ENCODE measurements at places on chromosomes 12 and 14. TPM values are rescaled to one million over a fixed set of nuclear protein-coding genes. Genes with fewer than 3 reads are reported as not detected.

GRCh38 chr14:94132285-94132887 lies 3.0 kb upstream of the IFI27L2 start:
- no peaks in the 10 kb centered on the region for H3K27me3 ChIP-seq
- no peaks in the 10 kb centered on the region for H3K36me3 ChIP-seq
- H3K4me3 ChIP-seq: no peak overlapping the region
- no peak overlapping the region for H3K27ac ChIP-seq
- DNase-seq: no peak

DNA sequence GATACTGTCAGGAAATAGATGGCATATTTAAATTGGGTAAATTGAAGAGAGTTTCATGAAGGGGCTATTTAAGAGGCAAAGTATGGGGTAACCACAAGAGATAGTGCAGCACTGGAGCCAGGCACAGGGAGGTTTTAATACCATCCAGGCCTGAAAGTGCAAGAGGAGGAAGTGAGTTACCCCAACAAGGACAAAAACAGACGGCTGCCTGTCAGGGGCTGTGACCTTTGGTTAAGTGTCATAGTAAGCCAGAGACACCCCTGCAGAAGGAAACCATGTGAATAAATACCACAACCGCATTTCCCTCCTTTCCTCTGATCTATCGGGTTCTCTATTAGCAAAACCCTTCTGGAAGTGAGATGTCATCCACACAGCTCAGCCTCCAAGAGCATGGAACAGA lies 122.0 kb upstream of the DHRS4 start:
- no peak for DNase-seq
- H3K4me3 ChIP-seq: no peak overlapping the region
- no peaks in the 10 kb centered on the region for H3K4me1 ChIP-seq
- H3K27me3 ChIP-seq: no peaks in the 10 kb centered on the region

DNA sequence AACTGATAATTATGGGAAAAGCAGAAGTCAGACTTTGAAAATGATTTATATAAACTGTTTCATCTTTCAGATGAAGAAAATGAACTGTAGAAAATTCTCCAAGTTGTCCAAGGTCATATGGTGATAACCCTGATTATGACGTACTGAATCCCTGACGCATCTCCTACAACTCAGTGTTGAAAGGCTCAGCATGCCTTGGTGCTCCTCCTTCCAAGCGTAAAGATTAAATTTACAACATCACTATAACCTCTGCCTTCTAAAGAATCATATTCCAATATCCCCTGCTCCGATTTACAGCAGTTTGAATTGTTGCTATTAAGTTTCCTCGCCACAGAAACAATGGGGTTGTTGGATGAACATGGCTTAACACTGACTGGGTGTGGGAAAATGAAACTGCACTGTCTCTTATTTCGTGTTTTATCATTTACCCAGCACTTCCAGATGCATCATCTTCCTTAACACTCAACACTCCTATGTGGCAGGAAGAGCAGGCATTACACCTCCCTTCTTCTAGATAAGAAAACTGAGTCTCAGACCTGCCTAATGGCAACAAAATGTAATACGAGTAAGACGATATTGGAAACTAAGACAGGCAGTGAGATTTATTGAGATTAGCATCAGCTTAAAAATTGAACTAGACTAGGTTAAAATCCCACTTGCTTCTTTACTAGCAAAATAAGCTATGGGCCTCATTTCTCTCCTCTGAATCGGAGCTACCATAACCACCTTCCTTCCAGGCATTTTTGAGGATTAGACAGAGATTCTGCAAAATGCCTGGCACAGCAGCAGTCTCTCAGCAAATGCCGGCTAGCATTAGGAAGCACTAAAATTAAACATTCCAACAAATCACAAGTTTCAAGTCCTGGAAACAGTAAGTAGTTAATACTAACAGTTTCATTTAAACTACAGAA lies 74.2 kb downstream of the PPM1H start:
- H3K4me1 ChIP-seq: no peaks in the 10 kb centered on the region
- no peak overlapping the region for H3K27ac ChIP-seq
- DNase-seq: no peak
- no peak overlapping the region for H3K4me3 ChIP-seq

GLIPR1 gene
- total RNA-seq: 27.9 TPM

- H3K4me3 ChIP-seq: no peak overlapping the region
- DNase-seq: no peak
- no peaks in the 10 kb centered on the region for H3K4me1 ChIP-seq
- H3K27me3 ChIP-seq: no peaks in the 10 kb centered on the region
Measured at GRCh38 chr12:68349921-68350606, 17.9 kb upstream of the MDM1 start.

B4GALNT1 gene
- 0.38 TPM for total RNA-seq

MMP19 gene
- not detected for total RNA-seq

DNA sequence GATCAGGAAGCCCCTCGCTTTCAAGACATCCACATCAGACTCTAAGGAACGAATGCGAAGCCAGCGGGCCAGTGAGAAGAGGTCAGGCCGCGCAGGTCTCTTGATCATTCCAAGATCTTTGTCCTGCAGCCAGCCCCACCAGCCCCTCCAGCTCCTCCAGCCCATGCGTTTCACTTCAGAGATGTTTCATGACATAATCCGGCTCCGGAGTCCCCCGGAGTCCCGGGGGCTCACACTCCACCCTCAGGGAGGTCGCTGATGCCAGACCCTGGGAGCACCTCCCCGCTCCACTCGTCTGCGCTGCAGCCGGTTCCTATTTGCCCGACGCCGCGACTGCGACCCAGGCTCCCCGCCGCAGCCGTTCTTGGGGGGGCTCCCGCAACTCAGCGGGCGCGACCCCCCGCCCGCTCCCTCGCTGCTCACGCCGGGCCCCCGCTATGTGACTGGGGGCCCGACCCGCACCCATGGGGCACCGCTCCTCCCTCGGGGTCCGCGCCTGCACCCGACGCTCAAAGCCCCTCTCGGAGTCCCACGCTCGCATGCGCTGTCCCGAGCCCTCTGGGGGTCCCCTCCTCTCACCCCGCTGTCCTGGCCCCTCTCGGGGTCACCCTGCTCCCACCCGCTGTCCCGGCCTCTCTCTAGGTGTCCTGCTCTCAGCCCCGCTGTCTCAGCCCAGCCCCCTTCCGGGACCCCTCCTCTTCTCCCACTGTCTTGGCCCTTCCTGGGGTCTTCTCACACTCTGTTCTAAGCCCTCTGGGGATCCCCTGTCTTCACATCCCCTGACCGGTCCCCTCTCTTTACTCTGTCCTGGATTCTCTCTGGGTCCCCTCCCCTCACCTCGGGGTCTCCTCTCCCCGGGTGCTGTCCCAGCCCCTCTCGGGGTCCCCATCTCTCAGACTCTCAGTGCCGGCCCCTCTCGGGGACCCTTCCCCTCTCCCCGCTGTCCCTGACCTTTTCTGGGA lies 1.1 kb downstream of the TAOK3 start:
- peak overlapping the region; percentile 64 for H3K27ac ChIP-seq
- H3K36me3 ChIP-seq: no peaks in the 10 kb centered on the region
- H3K4me3 ChIP-seq: peak overlapping the region; percentile 92

- no peaks in the 10 kb centered on the region for H3K4me1 ChIP-seq
- no peaks in the 10 kb centered on the region for H3K27me3 ChIP-seq
- DNase-seq: no peak
- H3K27ac ChIP-seq: no peak overlapping the region
Measured at GRCh38 chr14:80455031-80455430, 243.7 kb upstream of the DIO2 start.

ZDHHC22 gene
- total RNA-seq: not detected

CLEC7A gene
- not detected for total RNA-seq

DNA sequence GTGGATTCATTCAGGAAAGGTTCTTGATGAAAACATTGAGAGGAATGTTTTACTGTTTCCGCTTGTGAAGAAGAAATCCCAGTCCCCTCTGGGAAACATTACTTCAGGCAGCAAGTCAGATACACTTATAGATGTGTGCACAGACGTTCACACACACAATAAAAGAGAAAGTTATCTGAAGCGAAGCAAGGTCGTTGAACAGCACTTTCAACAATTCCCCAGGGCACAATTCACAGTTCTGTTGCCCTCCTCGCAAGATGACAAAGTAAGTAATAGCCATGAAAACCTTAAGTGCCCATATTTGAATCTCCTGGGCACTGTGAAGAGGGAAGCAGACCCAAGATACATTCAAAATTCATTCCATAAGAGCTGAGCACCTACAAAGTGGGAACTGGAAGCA lies 156.6 kb upstream of the CAND1 start:
- no peak overlapping the region for H3K27ac ChIP-seq
- no peak overlapping the region for H3K4me3 ChIP-seq
- DNase-seq: no peak
- no peaks in the 10 kb centered on the region for H3K36me3 ChIP-seq
- H3K4me1 ChIP-seq: no peaks in the 10 kb centered on the region

DNA sequence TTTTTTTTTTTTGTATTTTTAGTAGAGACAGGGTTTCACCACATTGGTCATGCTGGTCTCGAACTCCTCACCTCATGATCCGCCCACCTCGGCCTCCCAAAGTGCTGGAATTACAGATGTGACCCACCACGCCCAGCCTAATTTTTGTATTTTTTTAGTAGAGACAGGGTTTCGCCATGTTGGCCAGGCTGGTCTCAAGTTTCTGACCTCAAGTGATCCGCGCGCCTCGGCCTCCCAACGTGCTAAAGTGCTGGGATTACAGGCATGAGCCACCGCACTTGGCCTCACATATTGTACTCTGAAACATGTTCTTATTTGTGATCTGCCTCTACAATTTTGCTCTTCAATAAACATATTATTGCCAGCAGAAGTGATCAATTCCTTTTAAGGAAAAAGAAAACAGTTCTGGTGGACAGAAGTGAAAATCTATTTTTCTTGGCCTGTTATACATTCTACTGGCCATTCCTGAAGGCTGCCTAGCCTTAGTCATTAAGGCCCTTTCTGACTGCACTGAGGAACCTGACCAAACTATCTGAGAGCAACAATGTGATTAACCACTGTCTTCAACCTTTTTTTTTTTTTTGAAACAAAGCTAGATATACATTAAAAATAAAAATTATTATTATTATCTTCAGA lies 36.1 kb downstream of the SNX6 start:
- no peak overlapping the region for H3K27ac ChIP-seq
- H3K27me3 ChIP-seq: no peaks in the 10 kb centered on the region
- no peak overlapping the region for H3K4me3 ChIP-seq
- H3K36me3 ChIP-seq: peaks cover 13% of the 10 kb centered on the region

GRCh38 chr12:3974883-3975282 lies 101.7 kb upstream of the PARP11 start:
- peaks cover 4% of the 10 kb centered on the region for H3K4me1 ChIP-seq
- no peaks in the 10 kb centered on the region for H3K36me3 ChIP-seq
- no peak overlapping the region for H3K27ac ChIP-seq
- DNase-seq: no peak
- no peaks in the 10 kb centered on the region for H3K27me3 ChIP-seq

GALNT16 gene
- 0.03 TPM for total RNA-seq

GRCh38 chr14:75619548-75619947 lies 41.1 kb downstream of the ERG28 start:
- no peak for DNase-seq
- H3K4me3 ChIP-seq: no peak overlapping the region
- H3K27ac ChIP-seq: no peak overlapping the region
- H3K4me1 ChIP-seq: no peaks in the 10 kb centered on the region
- no peaks in the 10 kb centered on the region for H3K36me3 ChIP-seq
- no peaks in the 10 kb centered on the region for H3K27me3 ChIP-seq

- no peak overlapping the region for H3K27ac ChIP-seq
- H3K36me3 ChIP-seq: no peaks in the 10 kb centered on the region
- peaks cover 3% of the 10 kb centered on the region for H3K27me3 ChIP-seq
- H3K4me3 ChIP-seq: peak overlapping the region; percentile 79
Measured at GRCh38 chr14:54567224-54567638, 303 bp downstream of the SAMD4A start.

DNA sequence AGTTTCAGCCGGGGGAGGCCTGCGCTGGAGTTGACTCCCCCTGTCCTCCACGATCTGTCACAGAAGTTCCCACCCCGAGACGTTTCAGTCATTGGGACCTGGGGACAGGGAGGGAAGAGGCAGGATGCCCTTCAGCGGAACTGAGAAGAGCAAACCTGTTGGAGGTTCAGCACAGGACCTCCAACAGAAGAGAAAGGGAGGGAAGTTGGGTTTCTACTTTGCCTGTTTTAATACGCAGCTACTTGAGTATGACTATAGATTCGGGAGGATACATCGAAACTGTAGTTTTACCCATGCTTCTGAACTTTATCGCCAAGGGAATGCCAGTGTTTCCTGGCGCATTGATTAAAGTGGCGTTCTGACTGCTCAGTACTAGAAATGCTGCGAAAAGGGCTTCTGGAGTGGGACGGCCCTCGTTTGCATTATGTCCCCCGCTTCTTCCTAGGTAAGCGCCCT lies 2.3 kb upstream of the DUSP6 start:
- peaks cover 16% of the 10 kb centered on the region for H3K27me3 ChIP-seq
- peak overlapping the region; percentile 65 for H3K4me3 ChIP-seq
- no peak overlapping the region for H3K27ac ChIP-seq
- no peak for DNase-seq
- H3K36me3 ChIP-seq: no peaks in the 10 kb centered on the region
- H3K4me1 ChIP-seq: no peaks in the 10 kb centered on the region

DNA sequence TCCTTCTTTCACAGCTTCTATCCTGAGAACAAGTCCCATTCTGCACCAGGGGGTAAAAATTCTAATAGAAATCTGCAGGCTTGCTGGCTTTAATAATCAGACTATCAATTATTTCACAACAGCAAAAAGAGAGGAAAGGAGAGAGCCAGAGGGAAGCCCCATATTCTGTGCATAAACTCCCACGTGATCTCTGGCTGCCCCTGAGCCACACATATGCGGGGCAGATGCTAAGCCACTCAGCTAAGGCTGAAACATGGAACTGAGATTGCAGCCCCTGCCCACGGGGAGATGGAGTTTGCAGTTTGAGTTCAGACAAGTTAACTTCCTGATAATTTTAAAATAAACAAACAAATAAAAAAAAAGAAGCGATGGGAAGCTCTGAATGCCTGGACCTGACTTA lies 254.4 kb upstream of the CCDC196 start:
- no peaks in the 10 kb centered on the region for H3K27me3 ChIP-seq
- H3K36me3 ChIP-seq: no peaks in the 10 kb centered on the region
- no peaks in the 10 kb centered on the region for H3K4me1 ChIP-seq
- no peak for DNase-seq

DNA sequence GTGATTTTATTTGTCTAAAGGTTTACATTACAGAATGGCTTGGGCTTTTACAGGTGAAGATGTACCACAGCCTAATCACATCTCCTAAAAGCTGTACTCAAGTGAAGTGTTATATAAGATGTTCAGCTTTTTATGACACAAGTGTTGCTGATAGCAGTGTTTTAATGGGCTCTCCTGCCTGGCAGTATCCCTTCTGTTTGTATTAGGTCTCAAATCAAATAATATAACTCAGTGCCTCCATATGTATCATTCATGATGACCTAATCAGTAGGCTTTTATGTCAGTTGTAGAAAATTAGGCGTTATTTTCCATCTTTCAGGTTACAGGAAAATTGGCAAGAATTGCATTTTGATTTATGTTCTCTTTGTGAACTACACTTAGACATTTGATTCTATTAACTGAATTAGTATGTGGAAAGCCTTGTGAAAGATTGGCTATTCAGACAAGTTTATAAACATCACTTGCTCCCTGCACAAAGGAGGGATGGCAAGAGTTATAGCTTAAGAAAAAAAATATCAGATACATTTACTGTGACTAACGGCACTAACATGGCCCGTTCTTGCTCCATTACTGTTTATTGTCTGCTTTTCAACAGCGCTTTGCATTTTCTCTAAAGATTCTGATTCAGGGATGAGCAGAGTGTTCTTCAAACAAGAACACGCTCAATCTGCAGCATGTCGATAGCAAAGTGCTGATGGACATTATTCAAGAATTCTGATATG lies 143.7 kb upstream of the DIO2 start:
- H3K27me3 ChIP-seq: no peaks in the 10 kb centered on the region
- no peak overlapping the region for H3K4me3 ChIP-seq
- no peaks in the 10 kb centered on the region for H3K4me1 ChIP-seq
- DNase-seq: no peak

- no peaks in the 10 kb centered on the region for H3K4me1 ChIP-seq
- DNase-seq: no peak
- H3K27me3 ChIP-seq: no peaks in the 10 kb centered on the region
- H3K27ac ChIP-seq: no peak overlapping the region
- H3K4me3 ChIP-seq: no peak overlapping the region
- H3K36me3 ChIP-seq: no peaks in the 10 kb centered on the region
Measured at GRCh38 chr14:52783206-52783605, 8.2 kb downstream of the GNPNAT1 start.

All from GM12878 (cell line).